ENCODE measurements at places on chromosomes 13 and 19. TPM values are rescaled to one million over a fixed set of nuclear protein-coding genes. Genes with fewer than 3 reads are reported as not detected.

The SHANK1 gene
- total RNA-seq, result 1.9 TPM

The WDR62 gene
- 20.8 TPM for total RNA-seq

The ICAM5 gene
- total RNA-seq, result 11.5 TPM

The MEDAG gene
- total RNA-seq, result not detected

The DNAJC15 gene
- 29.7 TPM for total RNA-seq

DNA sequence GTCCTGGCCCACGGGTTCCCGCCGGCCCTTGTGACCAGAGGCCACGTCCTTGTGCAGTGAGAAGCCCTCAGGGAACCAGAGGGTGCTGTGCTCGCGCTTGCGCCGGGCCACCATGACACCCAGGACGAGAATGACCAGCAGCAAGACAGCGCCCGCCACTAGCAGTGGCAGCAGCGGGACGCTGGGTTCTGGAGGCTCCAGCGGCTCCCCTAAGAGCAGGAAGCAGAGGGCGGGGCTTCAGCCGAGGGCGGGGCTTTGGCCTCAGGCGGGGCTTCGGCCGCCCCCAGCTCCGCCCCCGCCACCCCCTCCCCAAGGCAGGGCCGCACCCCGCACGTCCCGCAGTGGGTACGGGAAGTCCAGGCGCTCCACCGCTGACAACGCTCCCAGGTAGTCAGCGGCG, 30.4 kb downstream of the NOTCH3 start:
- DNase-seq, result peak; percentile 76

DNA sequence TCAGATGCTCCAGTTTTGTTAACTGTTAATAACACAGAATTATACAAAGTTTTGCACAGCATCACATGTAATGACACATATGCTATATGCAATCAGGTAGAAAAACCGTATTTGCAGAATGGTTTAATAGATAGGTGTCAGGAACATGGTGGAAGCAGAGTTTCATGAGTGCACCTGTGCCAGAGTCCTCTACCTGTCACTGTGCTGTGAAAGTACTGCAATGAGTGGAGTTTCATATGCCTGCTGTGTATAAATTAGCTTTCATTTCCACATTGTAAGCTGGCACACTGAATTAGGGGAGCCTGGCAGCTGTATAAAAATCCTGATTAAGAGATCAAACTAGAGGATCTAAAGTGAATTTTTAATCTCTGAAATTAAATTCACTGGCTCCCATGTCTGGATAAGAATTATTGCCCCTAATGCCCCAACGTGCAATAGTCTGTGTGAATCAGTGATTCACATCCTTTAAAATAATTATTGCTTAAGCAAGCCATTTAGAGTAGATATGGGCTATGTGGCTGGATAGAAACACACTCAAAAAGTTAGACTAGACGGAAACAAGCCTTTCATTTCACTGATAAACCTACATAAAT, 8.5 kb upstream of the EEF1AKMT1 start:
- no peak for DNase-seq

GRCh38 chr13:36370108-36370429, 23.9 kb upstream of the SPART start:
- no peak for DNase-seq

GRCh38 chr19:42295342-42295741, 6.6 kb upstream of the PRR19 start:
- DNase-seq, result no peak

DNA sequence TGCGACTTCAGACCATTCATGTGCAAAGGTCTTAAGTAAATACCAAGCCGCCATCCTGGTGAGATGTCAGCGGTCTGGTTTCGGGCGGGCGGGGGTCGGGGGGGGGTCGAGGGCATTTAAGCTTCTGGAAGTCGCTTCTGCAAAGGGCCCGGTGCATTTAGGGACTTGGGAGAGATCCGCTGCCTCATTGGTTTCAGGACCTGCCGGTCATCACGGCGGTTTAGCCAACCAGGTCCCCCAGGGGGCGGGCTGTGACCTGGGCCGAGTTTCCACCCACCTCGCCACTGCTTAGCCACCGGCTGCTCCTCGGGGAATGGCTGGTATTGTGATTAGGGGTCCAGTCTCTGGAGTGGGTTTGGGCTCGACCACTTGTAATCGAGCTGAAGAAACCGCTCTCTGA, 7.8 kb downstream of the ANKLE1 start:
- peak; percentile 95 for DNase-seq

DNA sequence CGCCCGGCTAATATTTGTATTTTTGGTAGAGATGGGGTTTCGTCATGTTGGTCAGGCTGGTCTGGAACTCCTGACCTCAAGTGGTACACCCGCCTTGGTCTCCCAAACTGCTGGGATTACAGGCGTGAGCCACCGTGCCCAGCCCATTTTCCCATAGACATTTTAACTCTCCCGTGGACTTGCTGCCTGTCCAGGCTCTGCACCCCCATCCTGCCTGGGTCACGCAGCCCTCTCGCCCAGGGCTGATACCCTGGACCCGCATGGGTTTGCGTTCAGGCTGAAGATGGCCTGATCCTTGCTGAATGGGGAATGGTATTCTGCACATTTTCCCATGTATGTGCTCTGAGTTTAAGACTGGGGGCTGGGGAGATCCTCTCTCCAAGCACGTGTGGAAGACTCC, 46.0 kb upstream of the RANBP3 start:
- no peak for DNase-seq

DNA sequence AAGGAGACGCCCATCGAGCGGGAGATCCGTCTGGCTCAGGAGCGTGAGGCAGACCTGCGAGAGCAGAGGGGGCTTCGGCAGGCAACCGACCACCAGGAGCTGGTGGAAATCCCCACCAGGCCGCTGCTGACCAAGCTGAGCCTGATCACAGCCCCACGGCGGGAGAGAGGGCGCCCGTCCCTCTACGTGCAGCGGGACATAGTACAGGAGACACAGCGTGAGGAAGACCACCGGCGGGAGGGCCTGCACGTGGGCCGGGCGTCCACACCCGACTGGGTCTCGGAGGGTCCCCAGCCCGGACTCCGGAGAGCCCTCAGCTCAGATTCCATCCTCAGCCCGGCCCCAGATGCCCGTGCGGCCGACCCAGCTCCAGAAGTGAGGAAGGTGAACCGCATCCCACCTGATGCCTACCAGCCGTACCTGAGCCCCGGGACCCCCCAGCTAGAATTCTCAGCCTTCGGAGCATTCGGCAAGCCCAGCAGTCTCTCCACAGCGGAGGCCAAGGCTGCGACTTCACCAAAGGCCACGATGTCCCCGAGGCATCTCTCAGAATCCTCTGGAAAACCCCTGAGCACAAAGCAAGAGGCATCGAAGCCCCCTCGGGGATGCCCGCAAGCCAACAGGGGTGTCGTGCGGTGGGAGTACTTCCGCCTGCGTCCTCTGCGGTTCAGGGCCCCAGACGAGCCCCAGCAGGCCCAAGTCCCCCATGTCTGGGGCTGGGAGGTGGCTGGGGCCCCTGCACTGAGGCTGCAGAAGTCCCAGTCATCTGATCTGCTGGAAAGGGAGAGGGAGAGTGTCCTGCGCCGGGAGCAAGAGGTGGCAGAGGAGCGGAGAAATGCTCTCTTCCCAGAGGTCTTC, 7.1 kb downstream of the MISP start:
- DNase-seq, result no peak

DNA sequence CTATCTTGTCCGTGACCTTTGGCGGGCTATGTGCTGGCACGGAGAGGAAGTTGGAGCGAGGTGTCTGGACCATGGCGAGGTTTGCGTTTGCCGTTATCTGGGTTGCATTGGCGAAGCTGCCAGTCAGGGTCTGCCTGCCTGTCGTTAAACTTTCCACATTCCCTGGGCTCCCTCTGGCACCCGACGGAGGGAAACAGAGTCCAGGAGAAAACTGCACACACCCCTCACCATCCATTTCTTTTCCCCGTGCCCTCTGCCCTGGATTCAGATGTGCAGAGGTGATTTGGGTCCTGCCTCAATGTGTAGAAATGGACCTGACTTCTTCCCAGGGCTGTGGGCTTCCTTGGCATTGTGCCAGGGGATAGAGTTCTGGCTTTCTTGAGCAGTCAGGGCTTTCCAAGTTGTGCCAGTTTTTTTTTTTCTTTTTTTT, 142.4 kb downstream of the URI1 start:
- no peak for DNase-seq

GRCh38 chr13:95573221-95573620, 20.7 kb downstream of the CLDN10 start:
- no peak for DNase-seq

DNA sequence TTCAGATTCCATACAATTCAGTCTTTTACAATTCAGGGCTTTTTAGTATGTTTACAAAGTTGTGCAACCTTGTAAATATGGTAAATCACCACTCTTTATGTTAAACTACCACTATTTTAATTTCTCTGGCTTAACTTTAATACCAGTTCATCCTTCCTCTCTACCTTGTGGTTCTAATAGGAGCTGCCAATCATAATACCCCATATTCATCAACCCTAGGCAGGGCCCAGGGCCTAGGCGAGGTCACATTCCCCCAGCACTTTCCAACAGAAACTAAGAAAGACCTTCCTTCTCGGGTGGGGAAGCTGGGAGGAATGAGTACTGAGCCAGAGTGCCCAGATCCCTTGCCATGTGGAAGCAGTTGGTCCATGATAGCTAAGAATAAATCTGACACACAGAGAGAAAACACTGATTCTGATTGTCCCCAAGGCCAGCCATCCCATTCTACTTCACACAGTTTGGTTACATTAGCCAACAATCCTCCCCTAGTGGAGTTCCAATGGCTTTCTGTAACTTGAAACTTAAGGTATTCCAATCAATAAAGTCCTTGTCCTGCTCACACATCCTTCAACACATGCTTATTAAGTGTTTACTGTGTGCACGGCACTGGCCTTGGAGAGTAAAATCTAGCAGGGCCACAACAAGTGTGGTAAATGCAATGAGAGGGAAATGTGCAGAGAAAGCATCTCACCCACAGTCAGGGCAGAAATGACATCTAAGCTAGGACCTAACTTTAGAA, 76.8 kb downstream of the NUFIP1 start:
- no peak for DNase-seq

DNA sequence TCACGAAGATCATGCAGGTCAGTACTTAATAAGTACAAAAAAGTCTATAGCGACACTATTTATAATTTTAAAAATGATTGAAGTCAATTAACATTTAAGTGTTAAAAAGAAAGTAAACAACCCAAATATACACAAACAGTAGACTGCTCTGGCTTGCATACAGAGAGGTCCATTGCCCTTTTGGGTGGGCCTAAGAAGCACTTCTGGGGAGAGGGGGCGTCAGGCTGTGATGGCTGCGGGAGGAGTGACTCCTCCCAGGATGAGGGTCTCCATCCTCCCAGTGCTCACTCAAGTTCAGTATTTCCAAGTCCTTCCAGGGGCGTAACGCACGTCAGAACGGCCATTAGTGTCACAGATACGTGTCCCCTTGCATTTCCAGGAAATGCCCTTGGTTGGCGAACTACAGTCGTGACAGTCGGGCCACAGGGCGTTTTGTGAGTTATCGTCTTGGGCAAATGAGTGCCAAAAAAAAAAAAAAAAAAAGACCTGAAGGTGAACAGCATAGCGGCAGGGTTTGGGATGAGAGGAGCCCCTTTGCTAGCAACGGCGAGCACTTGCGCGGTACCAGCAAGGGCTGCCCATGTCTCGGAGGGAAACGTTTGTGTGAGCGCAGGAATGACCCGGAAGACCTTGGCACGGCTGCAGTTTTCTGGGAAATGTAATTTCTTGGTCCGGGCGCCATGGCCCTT, at the start of gene SCGB2B2:
TSS of gene SCGB2B2 (minus strand) at position 463 of the 689 bp plus-strand sequence. CDS start 82,596 bp downstream, outside the sequence.
- DNase-seq, result no peak

GRCh38 chr19:46732172-46732938, 13.5 kb upstream of the FKRP start:
- DNase-seq, result no peak

DNA sequence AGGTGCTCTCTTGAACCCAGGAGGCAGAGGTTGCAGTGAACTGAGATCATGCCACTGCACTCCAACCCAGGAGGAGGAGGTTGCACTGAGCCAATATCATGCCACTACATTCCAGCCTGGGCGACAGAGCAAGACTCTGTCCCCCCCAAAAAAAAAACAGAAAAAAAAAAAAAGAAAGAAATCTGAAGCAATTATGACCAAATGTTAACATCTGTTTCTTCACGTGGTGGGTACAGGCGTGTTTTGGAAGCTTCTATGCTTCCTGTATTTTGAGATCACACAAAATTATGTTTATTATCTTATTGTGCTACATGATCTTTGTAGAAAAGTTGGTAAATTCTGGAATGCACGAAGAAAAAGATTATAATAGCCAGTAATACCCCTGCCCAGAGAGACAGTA, 2.7 kb upstream of the ACP5 start:
- DNase-seq, result no peak

DNA sequence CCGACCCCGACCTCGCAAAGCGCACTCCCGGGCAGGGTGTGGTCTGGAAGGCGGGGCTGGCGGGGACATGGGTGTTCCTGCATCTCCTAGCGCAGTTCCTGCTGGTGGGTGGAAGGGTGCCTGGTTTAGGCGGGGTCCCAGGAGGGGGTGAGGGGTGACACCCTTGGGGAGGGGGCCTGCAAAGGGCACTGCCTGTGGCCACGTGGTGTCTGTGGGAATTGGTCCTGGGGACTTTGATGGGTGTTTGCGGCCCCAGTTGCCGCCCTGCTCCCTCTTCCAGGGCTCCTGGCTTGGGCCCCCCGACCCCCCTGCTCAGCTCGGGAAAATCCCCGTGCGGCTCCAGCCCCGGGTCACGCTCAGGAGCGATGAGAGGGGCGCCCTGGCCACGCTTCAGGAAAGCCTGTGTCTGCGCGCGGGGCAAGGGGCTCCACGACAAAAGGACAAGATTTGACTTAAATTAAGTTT, 19.1 kb downstream of the WTIP start:
- peak; percentile 67 for DNase-seq

DNA sequence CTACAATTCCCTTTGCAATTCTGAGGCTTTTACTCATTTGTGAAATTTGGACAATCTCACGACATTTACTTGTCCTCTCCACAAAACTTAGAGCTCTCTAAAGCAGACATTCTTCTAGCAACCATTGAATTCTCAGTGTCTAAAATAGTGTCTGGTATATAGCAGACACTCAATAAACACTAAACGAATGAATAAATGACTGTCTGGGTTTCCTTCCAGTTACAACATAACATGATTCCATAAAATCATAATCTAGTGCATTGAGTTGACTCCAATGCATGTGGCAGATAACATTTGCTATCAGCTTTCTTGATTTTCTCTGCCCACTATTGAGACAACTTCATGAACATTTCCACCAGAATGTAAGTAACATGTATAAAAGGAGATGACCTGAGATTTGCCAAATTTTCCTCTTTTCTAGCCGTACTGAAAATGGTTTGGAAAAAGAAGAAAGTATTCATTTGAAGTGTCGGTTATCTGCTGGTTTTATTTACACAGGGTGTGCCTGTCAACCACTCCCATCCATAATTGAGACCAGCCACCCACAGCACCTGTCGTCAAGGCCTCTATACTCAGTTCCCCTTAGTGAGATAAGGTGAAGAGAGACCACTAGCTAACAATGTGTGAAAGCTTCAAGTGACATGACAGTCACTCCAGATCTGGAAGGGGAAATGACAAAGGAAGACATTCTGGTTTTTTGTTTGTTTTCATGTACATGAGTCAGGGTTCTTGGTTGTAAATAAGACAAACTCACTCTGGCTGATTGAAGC, 4.8 kb upstream of the SERP2 start:
- no peak for DNase-seq
